Right lobe of liver (tissue), 6 donors: ENCODE measurements at places on chromosomes 7 and 10. TPM values are rescaled to one million over a fixed set of nuclear protein-coding genes. Genes with fewer than 3 reads are reported as not detected.
A peak's percentile ranks its signal among the peaks of the same experiment; 100 is the strongest.

The UNC5B gene
- total RNA-seq, result 1.8 TPM

The SPDYE1 gene
- not detected for total RNA-seq

The ANKRD30A gene
- not detected for total RNA-seq

The TCERG1L gene
- total RNA-seq, result not detected

DNA sequence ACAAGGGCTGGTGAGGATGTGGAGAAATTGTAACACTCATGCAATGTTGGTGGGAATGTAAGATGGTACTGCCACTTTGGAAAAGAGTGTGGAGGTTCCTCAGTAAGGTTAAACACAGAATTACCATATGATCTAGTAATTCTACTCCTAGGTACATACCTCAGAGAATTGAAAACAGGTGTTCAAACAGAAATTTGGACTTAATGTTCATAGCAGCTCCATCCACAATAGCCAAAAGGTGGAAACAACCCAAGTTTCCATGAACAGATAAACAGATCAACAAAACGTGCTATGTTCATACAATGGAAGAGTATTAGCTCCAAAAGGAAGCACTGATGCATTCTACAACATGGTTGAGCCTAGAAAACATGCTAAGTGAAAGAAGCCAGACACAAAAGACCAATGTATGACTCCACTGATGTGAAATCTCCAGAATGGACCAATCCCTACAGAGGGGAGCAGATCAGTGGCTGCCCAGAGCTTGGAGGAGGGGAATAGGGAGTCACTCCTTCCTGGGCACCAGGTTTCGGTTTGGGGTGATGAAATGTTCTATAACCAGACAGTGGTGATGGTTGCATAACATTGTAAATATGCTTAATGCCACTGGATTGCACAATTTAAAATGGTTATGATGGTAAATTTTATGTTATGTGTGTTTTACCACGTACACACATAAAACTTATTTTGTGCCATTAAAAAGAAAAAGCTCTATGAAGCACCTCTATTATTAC is 5.7 kb upstream of the WDR86 start:
- peak; percentile 45 for DNase-seq

- DNase-seq, result peak; percentile 80
Measured at GRCh38 chr7:100896732-100897608, 1.3 kb upstream of the ACHE start.

GRCh38 chr7:118152149-118152548 is 31.8 kb upstream of the LSM8 start:
- DNase-seq, result no peak

- no peak for DNase-seq
Measured at GRCh38 chr7:94975336-94975735, 67.9 kb downstream of the PPP1R9A start.

DNA sequence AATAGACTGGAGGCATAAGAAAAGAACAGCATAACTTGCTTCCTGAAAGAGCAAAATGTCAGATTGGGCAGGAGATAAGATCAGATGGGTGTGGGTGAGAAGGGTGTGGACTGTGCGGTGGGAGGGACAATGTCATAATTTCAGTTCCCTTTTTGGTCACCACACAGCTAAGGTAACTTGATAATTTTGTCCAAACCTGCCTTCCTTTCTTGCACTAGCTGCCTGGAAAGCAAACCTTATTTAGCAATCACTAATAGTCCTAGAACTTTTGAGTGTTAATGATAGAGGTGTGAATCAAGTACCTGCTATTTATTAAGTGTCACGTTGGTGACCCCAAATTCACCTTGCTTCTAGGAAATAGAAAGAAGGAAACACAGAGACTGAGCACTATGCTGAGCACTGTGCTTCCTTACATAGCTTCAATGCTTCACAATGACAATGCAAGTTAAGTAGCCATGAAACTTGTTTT is 72.4 kb upstream of the SP4 start:
- no peak for DNase-seq

DNA sequence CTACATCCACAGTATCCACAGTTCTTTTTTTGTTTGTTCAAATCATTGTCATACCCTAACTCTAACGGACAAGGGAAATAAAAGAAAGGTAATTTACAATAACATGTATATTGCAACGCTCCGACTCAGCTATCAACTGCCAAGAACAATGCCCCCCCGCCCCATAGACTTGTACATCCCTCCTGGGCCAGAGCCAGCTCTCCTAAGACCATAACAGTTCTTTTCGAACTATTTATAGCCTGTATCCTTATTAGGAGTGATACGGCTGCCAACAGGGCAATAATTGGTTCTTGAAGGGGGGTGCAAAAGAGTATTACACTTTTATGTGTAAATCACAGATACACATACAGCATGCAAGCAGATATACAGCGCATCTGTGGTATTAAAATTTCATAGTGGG is 495.7 kb downstream of the GALNT17 start:
- no peak for DNase-seq

DNA sequence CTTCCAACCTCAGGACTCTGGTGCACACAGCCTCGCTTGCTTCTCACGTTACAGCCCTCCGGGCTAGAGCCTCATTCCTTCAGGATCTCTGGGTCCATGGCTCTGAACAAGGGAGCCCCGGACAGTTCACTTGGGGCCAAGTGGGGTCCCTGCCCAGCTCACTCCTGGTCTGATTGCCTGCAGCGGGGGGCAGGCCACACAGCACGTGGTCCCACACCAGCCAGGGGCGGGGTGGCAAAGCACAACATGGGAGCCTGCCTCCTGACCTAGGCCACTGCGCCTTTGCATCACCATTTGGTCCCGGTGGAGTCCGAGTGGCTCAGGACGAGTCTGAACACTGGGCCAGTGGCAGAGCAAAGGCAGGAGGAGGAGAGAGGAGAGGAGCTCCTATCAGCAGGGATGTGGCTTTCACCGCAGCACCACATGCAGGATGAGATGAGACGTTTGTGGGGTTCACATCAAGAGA is 13.4 kb upstream of the CRYGN start:
- no peak for DNase-seq

GRCh38 chr10:33155720-33156638 is 178.5 kb downstream of the NRP1 start:
- DNase-seq, result peak; percentile 52

GRCh38 chr7:149257146-149257545 is 4.8 kb upstream of the ZNF783 start:
- no peak for DNase-seq

GRCh38 chr7:151409667-151410404 is at the start of gene WDR86:
Gene WDR86, minus strand, starts transcription at chr7:151410038. Its CDS starts 449 bp downstream, at chr7:151409589.
- DNase-seq, result peak; percentile 20

DNA sequence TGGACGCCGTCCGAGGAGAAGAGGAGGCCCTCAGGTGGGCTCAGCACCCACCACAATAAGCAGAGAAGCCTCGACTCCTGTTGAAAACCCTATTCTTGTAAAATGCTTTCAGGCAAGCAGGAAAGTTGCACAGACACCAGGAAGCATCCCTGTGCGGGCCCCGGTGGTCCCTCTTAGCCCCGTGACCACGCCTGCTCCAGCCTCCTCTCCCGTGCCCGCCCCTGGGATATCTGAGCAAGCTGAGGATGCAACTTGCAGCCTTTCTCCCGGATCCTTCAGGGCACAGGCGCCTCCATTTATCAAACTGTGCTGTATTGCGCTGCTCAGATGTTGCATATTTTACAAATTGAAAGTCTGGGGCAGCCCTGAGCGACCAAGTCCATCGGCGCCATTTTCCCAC is 72.7 kb downstream of the CFAP46 start:
- DNase-seq, result peak; percentile 22
